ENCODE measurements at places on chromosomes 5 and 9. TPM values are rescaled to one million over a fixed set of nuclear protein-coding genes. Genes with fewer than 3 reads are reported as not detected.
A peak's percentile ranks its signal among the peaks of the same experiment; 100 is the strongest.

NFIB gene
- total RNA-seq = not detected

- H3K4me1 ChIP-seq = peaks cover 12% of the 10 kb centered on the region
- H3K27me3 ChIP-seq = peaks cover 55% of the 10 kb centered on the region
- peak; percentile 92 for DNase-seq
- peak overlapping the region; percentile 78 for H3K4me3 ChIP-seq
- no peaks in the 10 kb centered on the region for H3K36me3 ChIP-seq
Observed at GRCh38 chr5:136080483-136081216, 51.9 kb downstream of the TGFBI start.

DNA sequence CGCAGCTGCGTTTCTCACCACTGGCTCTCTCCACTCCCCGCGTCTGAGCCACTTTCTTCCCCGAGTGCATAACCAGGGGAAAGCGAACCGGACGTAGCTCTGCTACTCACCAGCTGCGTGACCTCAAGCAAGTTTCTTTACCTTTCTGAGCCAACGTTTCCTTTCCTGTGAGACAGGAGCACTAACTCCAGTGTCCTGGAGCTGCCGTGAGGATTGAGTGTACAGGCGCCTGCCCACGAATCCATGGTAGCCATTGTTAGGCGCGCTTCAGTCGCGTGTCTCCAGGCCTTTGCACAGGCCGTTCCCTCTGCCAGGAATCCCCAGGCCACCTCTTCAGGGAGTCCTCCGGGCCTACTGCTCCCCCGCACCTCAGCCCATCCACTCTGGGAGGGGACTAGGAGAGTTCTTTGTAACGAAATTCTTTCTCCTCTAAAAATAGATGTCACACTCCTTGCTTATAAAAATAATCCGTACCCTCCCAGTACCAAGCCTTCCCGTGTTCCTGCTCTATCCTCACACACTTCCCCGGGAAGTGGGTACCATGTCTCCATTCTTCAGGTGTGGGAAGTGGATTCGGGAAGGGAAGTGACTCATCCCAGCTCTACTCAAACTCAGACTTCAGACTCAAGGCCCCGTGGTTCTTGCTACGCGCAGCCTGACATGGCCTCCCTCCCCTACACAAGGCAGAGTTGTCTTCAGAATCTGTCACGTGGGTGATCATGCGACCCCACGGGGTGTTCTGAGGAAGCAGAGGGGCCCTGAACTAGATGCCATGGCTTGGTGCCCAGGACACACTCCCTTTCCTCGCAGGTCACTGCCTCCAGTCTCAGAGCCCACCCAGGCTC, 16.1 kb upstream of the CRB2 start:
- H3K4me1 ChIP-seq = peaks cover 40% of the 10 kb centered on the region
- peak overlapping the region; percentile 80 for H3K4me3 ChIP-seq
- H3K27me3 ChIP-seq = no peaks in the 10 kb centered on the region
- DNase-seq = peak; percentile 88
- peak overlapping the region; percentile 97 for H3K27ac ChIP-seq

DNA sequence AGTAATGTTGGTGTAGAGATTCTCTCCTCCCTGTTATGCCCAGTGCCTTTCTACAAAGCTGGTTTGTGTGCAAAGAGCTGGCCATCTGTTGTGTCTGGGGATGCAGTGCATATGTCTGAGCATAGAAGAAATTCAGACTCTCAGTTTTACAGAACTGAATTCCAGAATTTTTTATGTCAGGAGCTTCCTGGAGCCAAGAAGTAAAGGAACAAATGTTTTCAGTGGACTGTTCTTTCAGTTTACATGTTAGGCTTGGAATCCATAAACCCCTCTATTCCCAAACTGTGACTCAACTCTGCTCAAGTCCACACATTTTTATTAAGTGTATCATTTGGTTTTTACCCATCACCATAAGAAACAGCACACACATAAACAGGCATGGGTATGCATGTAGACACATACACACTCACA, 366.0 kb downstream of the BRINP1 start:
- no peak for DNase-seq
- no peaks in the 10 kb centered on the region for H3K27me3 ChIP-seq
- no peak overlapping the region for H3K4me3 ChIP-seq
- H3K36me3 ChIP-seq = no peaks in the 10 kb centered on the region
- H3K4me1 ChIP-seq = no peaks in the 10 kb centered on the region

DNA sequence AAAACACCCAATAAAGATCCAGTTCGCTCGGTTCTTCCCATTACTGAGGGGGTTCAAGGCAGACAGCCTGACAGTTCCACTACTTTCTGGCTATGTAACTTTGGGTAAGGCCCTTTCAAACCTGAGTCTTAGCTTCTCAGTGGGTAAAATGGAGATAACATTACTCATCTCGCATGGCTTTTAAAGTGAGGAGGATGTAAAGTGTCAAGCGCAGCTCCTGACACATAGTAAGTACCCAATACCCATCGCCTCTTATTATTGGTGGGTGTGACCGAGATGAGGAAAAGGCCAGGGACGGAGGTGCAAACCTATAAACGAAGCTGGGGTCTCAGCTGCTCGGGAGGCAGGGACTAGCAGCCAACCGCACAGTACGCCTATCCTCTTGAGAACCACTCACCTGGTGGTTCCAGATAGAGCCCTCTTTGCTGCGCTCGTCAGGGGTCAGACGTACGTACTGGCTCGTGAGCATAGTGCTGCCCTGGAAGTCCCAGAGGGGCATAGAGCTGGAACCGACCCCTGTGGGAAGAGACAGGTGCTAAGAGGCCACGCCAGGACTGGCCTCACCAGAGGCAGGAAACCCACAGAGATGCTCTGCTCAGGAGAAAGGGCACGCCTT, 584 bp downstream of the LMAN2 start:
- no peaks in the 10 kb centered on the region for H3K27me3 ChIP-seq
- DNase-seq = no peak
- H3K4me3 ChIP-seq = peak overlapping the region; percentile 90
- H3K36me3 ChIP-seq = peaks cover 23% of the 10 kb centered on the region
- H3K4me1 ChIP-seq = peaks cover 46% of the 10 kb centered on the region
- peak overlapping the region; percentile 100 for H3K27ac ChIP-seq

- H3K4me3 ChIP-seq = peak overlapping the region; percentile 98
- peak; percentile 94 for DNase-seq
- H3K36me3 ChIP-seq = peaks cover 5% of the 10 kb centered on the region
- peaks cover 57% of the 10 kb centered on the region for H3K4me1 ChIP-seq
Observed at GRCh38 chr9:2017331-2018161, 2.4 kb downstream of the SMARCA2 start.

GRCh38 chr5:16669776-16670175, 53.0 kb upstream of the RETREG1 start:
- peaks cover 7% of the 10 kb centered on the region for H3K4me1 ChIP-seq
- no peak overlapping the region for H3K27ac ChIP-seq
- H3K36me3 ChIP-seq = no peaks in the 10 kb centered on the region

DNA sequence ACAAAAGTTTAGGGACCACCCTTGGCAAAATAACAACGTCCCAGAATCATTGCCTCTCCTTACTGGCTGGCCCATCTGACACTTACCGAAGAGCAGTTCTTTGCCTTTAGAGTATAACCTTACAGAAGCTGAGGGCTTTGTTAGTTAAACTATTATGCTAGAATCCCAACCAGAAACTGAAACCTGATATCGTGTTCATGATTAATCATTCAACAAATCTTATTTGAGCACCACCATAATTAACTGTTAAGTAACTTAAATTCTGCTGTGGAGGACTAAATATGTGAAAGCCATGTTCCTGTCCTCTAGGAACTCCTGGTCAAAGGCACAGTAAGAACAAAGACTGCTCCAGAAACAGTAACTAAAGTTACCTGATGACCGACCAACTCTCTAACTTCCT, 104.9 kb downstream of the ARL15 start:
- H3K4me1 ChIP-seq = no peaks in the 10 kb centered on the region
- H3K27ac ChIP-seq = no peak overlapping the region
- DNase-seq = no peak
- H3K4me3 ChIP-seq = no peak overlapping the region

DNA sequence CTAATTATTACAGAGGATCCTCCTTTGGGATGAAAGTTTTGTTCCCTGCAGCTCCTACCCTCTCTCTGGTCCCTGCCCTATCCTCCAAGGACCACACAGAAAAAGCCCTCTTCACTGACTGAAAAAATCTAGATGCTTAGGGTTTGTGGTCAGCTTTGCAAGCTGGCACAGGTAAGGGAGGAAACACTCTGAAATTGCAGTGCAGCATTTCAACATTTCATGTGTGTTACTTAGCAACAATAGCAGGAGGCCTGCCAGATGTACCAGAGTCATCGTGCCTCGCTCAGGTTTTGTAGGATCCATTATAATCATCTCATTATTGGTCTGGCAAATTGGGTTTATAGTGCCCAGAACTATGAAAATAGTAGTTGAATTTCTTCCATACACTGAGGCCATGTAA, 109.5 kb downstream of the PALM2AKAP2 start:
- DNase-seq = peak; percentile 79
- H3K4me1 ChIP-seq = peaks cover 68% of the 10 kb centered on the region
- H3K27ac ChIP-seq = peak overlapping the region; percentile 84
- H3K4me3 ChIP-seq = no peak overlapping the region
- H3K27me3 ChIP-seq = no peaks in the 10 kb centered on the region
- H3K36me3 ChIP-seq = peaks cover 4% of the 10 kb centered on the region

DNA sequence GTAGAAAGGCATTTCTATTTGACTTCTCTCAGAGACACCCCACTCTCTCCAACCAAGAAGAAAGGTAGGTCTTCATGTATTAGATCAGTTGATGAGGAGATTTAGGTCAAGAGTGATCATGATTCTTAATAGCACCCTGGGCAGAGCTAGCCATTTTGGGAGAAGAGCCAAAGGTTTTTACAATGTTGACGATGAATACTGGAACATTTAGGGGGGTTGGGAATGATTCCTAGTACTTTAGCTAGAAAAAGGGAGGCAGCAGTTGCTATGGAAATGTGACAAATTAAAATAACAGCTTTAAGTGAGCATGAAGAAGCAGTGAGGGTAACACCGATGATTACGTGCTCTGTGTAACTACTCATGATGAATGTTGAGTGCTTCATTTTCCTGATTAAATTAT, 9.5 kb upstream of the RPS23 start:
- H3K27ac ChIP-seq = no peak overlapping the region
- DNase-seq = no peak
- no peaks in the 10 kb centered on the region for H3K27me3 ChIP-seq
- H3K36me3 ChIP-seq = no peaks in the 10 kb centered on the region
- H3K4me3 ChIP-seq = no peak overlapping the region
